ENCODE measurements at places on chromosomes 6 and 20. TPM values are rescaled to one million over a fixed set of nuclear protein-coding genes. Genes with fewer than 3 reads are reported as not detected.

GRCh38 chr6:124792386-124792785 lies 169.9 kb upstream of the RNF217 start:
- DNase-seq, result no peak

The SIRPD gene
- not detected for total RNA-seq

DNA sequence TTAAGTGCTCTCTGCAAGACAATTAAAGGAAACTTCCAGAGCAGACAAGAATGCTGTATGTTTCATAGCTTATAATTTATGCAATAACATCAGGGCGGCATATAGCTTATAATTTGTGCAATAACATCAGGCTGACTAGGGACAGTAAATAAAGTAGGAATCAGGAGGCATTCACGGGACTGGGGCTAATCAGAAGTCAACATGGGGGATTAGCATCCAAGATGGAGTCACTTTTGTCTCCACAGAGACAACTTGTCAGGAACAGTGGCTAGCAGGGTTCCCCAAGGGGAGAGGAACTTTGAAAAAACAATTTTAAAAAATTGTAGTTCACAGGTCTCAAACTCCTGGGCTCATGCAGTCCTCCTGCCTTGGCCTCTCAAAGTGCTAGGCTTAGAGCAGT lies 3.3 kb upstream of the ZNF341 start:
- DNase-seq, result no peak

The ADGRG6 gene
- 45.4 TPM for total RNA-seq

DNA sequence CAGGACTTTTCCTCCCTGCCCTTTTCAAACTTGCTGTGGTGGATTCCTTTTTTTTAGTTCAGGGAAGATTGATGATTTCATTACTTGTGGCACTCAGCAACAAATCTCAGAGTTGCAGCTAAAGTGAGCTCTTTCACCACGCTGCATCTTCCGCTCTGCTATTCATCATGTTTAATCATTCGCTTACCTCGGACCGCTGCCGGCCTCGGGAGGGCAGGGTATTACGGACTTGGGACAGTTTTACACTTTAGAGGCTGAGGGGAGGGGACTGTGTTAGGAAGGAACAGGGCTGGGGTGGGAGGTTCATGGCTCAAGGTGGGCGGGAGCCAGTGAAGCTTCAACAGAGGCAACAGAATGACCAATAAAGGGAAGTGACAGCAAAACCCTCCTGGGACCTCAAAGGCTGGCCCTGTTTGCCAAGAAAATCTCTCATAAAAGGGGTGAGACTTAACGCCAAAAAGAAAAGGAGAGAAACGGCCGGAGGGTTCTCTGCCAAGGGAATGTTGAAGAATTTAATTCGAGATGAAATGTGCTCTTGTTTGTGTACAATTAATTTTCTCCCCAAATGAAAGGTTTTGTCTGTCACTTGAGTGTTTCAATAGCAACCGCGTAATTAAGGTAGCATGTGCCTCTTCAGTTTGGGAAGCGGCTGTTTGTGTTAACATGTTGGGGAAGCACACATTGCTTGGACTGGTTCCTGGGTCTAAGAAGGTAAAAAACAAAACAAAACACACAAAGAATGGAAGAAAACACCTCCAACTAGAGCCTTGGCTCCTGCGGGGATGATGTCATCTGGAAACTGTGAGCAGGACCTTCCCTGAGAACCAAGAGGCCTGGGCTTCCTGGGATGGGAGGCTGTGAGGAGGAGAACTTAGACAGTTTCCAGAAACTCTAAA lies 72.5 kb upstream of the SULF2 start:
- peak; percentile 86 for DNase-seq
